ENCODE measurements at places on chromosomes 5 and 9.

DNA sequence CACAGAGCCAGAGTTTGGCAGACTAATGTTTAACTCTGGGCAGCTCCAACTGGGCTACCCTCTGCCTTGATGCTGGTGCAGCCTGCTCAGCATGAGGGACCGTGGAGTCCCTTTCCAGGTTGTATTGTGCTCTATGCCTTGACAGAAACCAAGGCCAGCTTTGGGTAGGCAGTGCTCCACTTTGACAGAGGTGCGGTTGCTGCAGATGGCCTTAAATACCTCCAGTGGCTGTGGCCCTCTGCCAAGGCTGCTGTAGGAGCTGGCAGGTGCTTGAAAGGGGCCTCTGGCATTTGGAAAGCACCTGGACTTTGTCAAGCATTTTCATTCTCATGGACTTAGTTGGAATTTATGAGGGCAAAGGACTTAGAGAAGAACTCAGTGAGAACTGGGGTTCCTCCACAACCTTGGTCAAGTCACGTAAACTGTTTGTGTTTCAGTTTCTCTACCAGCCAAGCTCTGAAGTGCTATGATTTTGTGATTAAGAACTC is 249.7 kb upstream of the ZNF462 start:
- DNase-seq = no peak

DNA sequence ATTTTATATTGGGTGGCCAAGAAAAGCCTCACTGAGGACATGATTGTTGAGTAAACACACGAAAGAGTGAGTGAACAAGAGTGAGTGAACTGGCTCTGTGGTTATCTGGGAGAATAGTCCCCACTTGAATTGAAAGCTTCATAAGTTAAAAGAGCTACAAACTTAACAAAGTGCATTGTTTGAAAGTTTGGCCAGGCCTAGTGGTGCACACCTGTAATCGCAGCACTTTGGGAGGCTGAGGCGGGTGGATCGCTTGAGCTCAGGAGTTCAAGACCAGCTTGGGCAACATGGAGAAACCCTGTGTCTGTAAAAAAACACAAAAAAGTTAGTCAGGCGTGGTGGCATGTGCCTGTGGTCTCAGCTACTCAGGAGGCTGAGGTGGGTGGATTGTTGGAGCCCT is 26.9 kb downstream of the SMC2 start:
- no peak for DNase-seq

DNA sequence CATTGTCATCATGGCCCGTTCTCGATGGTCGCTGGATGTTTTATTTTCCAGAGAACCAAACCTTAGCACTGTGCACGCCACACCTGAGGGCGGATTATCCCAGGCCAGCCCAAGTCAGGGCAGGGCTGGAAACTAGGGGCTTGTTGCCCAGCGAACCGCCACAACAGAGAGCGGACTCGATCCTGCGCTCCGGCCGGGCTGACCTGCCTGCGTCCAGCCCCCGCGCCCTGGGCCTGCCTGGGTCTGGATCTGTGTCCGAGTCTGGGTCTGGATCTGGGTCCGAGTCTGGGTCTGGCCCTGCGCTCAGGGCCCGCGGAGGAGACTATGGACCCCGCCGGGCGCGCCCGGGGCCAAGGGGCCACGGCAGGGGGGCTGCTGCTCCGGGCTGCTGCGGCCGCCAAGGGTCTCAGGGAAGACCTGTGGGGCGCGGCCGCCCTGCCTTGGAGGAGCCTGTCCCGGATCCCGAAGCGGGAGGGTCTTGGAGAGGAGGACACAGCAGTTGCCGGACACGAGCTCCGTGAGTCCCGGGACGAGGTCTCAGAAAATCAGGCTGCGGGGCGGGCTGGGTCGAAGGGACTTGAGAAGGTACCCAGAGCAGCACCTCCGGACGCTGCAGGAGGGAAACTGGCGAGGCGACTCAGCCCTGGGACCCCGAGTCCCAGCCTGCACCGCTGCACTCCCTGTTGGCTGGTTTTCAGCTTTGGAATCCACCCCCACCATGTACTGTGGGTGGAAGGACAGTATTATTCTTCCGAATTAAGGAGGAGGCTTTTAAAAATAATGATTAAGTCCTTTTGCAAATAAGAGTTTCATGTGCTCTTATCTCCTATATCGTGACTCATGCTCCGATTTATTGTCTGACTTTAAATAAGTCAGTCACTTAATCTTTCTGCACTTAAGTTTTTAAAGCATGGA is at the start of gene ANKDD1B:
TSS of gene ANKDD1B (plus strand) at position 143 of the 915 bp plus-strand sequence. CDS start at position 325, 182 bp downstream.
- no peak for DNase-seq

GRCh38 chr9:109064963-109065702 is 51.8 kb upstream of the CTNNAL1 start:
- DNase-seq = no peak

- DNase-seq = no peak
Measured at GRCh38 chr9:121344184-121344583, 25.9 kb downstream of the STOM start.

- no peak for DNase-seq
Measured at GRCh38 chr5:101897914-101898313, 398.2 kb downstream of the SLCO4C1 start.

GRCh38 chr5:42641336-42642005 is 115.1 kb upstream of the CCDC152 start:
- DNase-seq = no peak

DNA sequence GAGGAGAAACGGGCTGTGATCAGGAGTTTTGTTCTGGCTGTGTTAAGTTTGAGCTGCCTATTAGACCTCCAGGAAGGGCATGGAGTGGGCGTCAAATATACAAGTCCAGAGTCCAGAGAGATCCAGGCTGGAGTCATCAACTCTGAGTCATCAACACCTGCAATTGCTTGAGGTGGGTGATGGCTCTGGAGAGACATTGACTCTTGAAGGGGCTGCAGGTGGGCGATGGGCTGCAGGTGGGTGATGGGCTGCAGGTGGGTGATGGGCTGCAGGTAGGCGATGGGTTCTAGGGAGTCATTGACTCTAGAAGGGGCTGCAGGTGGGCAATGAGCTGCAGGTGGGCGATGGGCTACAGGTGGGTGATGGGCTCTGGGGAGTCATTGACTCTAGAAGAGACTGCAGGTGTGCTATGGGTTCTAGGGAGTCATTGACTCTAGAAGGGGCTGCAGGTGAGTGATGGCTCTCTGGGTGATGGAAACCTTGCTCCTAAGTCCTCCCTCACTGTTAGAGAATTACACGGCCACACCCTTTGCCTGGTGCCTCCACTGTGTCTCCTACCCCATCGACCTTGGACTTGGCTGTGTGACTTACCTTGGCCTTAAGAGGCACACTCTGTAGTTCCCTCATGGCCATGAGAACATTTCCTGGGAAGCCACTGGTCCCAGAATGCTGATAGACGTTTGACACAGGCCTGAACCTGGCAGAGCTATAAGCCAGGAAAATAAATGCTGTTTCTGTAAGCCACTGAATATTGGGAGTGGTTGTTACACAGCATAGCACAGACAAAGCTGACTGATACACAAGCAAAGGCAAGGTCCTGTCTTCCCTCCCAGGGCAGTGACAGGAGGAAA is 10.4 kb upstream of the FIBCD1 start:
- no peak for DNase-seq

DNA sequence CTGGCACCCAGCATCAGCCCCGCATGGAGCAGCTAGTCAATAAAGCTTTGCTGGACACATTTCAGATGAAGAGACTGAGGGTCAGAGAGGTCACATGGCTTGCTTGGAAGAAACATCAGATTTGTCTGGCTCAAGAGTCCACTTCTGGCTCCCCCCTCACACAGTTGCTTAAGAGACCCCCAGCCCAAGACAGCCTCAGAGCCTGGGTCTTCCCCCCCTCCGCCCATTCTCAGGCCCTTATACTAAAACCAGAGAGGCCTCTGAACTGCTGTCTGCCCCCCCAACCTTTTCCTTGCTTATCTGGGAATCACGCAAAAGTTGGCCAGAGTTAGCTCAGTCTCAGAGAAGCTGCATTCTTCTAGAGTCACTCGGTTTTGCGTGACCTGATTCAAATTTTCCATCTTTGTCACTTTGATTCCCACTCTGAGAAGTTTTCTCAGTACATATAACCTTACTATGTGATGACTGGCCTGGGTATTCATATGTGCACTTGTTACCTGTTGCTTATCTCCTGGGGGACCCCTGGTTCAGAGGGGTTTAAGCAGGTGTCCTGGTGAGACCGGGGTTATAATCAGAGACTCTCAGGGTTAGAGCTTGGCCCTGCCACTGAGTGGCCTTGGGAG is 145.4 kb upstream of the IER5L start:
- DNase-seq = no peak

GRCh38 chr5:43137326-43137725 is 16.6 kb downstream of the ZNF131 start:
- DNase-seq = no peak

DNA sequence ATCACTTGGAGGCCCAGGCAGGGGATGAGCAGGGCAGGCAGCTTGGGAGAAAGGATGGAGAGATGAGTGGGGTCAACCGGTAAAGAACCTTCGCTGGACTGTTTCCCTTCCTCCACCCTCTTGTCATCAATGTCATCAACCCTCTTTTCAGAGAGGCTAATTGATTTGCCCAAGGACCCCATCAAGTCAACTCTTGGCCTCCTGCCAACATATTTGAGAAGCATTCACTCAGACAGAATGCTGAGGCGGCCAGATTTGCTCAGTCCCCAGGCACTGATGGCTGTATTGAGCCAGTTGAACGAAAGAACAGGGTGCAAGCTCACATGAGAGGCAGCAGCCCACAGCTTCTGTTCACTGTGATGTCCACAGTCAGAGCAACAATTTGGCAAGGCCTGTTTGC is 193.5 kb downstream of the RFK start:
- no peak for DNase-seq

DNA sequence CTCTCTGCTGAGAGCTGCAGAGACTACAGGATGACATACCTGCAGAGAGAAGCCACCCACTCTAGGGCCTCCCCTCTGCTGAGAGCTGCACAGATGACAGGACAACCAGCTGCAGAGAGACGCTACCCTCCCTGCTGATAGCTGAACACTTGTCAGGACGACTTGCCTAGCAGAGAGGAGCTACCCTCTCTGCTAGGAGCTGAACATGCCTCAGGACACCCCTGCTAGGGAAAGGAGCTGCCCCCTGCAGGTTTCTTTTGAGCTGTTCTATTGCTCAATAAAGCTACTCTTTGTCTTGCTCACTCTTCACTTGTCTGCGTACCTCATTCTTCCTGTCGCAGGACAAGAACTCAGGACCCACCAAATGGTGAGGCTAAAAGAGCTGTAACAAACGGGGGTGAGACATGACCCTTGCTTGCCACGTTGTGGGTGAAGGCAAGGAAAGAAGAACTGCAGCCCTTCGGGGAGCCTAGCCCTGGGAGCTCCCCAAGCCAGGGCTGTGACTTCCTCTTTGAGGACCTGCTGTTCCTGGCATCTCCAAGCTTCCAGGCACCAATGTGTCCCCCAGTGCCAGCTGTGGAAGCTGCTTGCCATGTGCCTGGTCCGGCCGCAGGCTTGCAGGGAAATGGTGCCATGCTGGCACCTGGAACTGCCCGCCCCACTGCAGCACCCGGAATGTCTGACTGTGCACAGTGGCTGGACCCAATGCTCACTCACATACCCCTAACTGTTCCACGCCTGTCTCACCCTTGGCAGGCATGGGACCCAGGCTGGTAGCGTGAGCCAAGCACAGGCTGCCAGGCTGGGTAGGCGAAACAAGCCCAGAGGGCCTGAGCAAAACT is 5.1 kb upstream of the TESK1 start:
- no peak for DNase-seq

DNA sequence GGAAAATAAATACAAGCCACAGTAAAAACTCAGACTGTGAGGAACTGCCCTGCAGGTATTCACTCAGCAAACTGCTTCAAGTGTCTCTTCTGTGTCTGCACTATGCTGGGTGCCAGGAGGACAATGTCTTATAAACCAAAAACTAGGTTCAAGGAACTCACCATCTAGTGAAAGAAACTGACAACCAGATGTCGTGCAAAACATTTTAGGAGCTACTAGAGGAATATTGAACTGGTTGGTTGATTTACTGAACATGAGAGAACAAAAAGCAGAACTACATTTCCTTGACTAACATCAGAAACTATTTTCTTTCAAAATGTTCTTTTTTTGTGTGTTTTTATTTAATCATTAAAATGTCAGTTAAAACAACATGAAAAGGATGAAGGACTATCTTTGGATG is 35.2 kb downstream of the ZNF366 start:
- no peak for DNase-seq

GRCh38 chr5:122656577-122656976 is 118.3 kb upstream of the SNX2 start:
- no peak for DNase-seq

- no peak for DNase-seq
Measured at GRCh38 chr5:158874343-158874742, 225.4 kb downstream of the EBF1 start.

DNA sequence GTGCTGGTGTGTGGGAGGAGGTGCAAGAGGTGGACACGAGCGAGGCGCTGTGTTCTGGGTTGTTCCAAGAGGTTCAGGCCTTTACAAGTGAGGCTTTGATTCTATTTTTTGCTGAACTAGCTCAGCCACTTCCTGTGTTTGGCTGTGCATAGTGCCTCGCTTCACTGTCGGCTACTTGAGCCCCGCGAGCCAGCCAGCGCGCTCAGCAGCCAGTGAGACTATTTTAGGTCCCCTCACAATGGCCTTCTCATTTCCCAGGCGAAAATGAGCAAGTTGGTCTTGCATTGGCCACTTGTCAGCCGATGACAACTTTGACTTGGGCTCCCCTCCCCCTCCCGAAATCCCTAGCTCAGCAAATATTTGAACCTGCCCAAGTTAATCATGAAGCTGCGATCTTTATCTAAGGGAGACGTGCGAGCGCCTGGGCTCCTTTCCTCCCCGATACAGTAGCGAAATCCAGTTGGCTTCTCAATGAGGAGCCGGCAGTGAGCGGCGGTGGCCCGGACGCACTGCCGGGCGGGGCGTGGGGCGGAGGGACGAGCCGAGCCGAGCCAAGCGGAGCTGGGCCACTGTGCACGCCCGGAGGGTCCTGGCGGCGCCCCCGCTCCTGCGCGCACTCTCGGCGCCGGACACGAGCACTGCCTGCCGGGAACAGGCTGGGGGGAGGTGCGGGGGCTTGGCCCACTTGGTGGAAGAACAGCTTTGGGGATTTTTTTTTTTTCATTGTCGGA is 72.6 kb downstream of the PIK3R1 start:
- DNase-seq = peak; percentile 67

GRCh38 chr9:21729648-21730047 is 72.8 kb upstream of the MTAP start:
- DNase-seq = no peak

GRCh38 chr9:129583308-129584038 is 37.4 kb downstream of the C9orf50 start:
- DNase-seq = no peak

Data from activated CD4-positive, alpha-beta memory T cell treated with anti-CD3 and anti-CD28 coated beads, Interleukin-2, amount 10 ng/mL, durations not matched to agents 7 days and 5 days (primary cell).